ENCODE measurements at places on chromosomes 11 and 22.
A peak's percentile ranks its signal among the peaks of the same experiment; 100 is the strongest.

DNA sequence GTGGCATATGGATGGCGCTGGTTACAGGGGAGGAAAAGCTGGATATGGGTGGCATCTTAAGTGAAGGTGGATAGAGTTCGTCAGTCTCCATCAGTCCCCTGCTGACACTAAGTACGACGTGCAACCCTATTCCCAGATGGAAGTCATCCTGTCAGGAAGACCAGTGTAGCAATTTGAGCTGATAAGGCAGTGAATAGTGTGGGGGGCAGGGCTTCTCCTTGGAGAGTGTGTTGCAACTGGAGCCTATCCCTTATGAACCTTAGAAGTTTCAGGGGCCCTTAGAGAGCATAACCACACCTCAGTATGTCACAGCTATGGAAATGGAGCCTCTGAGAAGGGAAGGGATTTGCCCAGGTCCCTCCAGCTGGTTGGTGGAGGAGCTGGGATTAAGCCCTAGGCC is 36.1 kb upstream of the ANKK1 start:
- DNase-seq = no peak

GRCh38 chr11:78282821-78283220 is 94.1 kb downstream of the USP35 start:
- no peak for DNase-seq

DNA sequence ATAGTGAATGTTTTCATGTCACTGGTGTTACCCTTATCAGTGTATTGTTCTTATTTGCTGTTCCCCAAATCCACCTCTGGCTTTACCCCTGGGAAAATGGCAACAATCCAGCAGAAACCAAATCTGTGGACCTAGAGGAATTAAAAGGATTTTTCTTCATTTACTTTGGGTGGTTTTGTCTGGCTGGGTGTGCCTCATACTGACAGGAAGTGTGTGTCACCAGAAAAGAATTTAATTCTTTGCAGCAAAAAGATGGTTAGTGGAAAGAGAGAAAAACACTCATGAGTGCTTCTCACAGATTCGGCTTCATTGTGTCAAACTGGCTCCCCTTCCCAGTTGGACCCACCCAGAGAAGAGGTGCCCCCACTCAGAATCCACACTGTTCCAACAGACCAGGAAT is 38.9 kb downstream of the FZD4 start:
- DNase-seq = peak; percentile 64

DNA sequence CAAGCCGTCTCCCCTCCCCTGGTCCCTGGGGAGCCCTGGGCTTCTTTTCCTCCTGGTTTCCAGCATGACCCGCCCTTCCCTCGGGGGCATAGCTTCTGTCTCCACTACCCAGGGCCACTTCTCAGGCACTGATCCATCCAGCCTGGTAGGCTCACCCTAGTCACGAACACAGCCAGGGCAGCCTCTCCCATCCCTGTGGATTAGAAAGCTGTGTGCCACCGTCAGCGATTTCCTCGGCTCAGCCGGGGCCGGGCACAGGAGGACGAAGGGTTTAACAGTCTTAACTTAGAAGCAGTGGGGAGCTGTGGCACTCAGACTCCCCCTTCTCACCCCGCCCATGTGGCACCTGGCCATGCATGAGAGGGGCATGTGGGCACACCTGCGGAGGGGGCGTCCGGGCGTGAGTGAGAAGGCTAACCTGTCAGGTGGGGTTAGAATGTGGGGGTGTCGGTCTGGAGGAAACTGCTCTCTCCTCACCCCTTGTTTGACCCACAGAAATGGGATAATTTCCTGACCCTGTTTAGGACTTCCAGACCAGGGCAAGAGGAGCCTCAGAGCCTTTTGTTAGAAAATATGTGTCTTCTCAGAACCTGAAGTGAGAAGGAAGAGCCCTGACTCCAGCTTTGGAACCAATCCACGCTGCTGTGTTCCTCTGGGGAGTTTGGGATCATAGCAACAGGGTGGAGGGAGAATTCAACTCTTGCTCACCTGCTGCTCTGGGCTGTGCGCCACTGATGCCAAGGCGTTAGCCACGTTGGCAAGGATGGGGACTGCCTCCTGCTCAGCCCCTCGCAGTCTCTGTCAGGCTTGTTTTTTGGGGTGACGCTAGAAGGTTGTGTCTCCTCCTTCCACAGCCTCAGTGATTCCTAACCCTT is 14.6 kb downstream of the GLB1L2 start:
- DNase-seq = no peak

DNA sequence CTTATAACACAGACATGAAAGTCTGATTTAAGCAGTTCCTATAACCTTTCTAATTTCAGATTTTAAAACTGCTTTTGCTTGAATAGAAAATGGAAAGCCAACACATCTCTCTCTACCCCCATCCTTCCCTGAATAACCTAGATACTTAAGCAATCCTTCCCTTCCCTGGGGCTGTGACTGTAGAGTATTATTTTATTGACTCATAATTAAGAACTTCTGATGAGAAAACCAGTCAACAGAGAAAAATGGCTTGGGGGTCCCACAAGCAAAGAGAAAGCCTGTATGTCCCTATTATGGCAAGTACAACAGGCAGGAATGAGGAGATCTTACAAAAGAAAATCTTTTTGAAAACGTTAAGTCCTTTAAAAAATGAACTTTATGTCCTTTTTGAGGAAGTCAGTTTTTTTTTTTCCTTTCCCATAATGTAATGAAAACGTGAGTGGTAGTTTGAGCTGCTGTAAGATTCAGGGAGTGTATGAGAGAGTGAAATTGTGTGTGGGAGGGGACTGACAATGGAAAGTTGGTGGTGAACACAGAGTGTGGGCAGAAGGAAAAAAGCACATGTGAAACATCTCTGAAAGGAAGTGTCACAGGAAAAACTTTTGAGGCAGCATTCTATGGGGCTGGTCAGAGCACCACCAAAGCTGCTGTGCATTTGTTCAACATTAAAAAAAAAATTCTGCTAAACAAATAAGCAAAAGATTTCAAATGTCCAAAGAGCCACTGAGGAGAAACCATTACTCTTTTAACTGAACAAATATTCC is 154.6 kb downstream of the MAML2 start:
- no peak for DNase-seq

DNA sequence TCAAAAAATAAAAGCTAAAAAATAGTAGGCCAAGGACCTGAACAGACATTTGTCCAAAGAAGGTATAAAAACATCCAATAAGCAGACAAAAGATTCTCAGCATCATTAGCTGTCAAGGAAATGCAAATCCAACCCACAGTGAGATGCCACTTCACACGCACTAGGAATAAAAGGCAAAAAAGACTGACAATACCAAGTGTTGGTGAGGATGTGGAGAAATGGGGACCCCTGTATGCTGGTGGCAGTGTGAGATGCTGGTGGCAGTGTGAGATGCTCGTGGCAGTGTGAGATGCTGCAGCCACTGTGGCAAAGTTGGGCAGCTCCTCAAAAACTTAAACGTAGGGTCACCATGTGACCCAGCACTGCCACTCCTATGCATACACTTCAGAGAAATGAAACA is 38.0 kb downstream of the WNT7B start:
- DNase-seq = no peak

DNA sequence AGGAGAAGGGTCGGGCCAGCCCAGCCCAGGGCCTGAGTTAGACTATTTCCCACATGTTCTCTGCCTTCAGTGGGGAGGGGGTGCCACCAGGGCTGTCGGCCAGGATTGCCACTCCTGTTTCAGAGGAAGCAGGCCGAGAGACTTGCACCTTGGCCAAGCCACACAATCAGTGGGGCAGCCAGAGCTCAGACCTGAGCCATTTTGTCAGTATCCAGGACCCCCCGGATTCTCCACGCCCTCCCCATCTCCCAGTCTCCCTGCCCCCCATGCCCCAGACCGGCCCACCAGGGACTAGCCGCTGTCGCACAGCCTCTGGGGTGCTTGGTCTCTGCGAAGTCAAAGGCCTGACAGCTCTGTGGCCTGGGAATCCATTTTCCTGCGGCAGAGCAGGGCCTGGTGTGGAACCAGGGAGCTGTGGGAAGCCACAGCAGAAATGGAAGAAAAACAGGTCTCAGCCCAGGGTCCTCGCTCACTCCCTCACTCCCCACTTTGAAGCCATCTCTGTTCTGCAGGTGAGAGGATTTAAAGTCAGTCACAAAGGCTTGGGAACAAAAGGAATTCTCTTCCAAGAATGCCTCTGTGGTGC is 25.5 kb upstream of the MGAT3 start:
- no peak for DNase-seq

DNA sequence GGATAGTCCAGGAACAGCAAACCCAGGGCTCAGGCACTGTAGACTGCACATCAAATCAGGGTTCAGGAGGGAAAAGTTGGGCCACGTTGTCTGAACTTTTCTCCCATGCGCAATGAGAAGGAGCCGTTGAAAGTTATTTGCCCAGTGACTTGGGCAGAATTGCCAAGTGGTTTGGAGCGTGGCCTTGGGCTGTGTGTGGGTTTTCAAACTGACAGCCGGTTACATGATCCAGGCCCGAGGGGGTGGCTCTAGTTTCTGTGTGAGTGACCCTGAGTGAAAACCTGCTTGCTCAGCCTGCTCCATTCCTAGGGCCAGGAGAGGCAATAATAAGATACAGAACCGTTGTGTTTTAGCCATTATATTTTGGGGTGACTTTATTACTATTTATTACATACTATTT is 20.3 kb downstream of the MB start:
- no peak for DNase-seq

- DNase-seq = no peak
These were observed 1155.9 kb downstream of the TBC1D22A start for GRCh38 chr22:47918276-47918921.

DNA sequence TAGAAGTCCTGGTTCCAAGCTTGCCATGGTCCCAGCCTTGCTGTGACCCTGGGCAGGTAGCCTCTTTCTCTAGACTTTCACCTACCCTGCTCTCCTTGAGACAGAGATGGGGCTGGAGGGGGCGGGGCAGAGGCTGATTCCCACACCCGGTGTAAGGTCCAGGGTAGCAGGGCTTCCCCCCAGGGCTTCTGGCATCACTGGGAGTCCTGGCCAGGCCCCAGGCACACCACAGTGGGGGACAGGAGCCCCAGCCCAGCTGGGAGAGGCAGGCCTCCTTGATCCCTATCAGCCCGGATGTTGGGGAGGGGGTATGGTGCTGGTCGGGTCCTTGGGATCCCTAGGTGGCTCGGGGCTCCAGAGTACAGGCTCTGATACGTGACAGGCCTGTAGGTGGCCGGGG is 1.7 kb upstream of the NUDT8 start:
- no peak for DNase-seq

DNA sequence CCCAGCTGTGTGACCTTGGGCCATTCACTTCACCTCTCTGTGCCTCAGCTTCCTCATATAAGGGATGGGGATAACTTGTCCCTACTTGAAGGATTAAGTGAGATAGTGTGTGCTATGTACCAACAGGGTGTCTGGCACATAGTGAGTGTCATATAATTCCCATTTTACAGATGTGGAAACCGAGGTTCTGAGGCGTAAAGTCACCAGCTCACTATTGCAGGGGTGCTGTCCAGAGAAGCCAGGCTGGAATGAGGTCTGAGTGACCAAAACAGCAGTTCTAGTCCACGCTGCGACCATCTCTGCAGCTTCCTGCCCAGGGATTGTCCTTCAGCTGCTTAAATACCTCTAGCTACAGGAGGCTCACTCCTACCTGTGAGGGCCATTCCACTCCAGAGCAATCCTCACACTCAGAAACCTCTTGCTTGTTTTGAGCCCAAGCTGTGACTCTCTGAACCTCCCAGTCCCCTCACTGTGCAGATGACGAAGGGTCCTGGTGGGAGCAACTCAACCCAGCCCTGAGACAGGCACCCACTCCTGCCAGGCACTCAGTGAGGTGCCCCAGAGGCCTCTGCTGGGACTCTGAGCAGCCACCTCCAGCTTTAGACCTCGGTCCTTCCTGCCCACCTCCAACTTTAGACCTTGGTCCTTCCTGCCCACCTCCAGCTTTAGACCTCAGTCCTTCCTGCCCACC is 5.8 kb downstream of the MB start:
- no peak for DNase-seq

DNA sequence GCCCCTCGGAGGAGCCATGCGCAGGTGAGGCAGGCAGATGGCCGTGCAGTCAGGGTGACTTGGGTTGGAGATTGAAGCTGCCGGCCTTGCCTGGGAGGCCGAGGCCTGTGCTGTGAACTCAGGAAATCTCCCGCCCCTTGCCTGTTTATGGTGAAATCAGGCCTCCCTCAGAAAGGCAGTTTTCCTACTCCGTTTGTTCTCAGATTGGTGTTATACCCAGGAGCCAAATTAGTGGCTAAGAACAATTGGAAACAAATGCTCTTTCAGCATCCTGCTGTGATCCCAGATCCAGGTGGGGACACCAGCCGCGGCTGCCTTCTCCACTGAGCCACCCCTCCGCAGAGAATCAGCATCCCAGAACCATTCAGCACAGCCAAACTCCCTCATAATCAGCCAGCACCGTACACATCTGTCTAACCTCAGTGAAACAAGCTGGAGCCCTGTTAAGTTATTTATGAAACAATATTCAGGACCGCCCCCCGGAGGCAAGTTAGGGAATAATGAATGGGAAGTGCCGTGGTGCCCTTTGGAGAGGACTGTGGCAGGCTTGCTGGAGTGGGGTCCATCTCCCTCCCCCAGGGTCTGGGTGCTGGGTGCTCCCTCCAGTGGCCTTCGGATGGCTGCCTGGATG is 60.0 kb downstream of the PKNOX2 start:
- DNase-seq = no peak

DNA sequence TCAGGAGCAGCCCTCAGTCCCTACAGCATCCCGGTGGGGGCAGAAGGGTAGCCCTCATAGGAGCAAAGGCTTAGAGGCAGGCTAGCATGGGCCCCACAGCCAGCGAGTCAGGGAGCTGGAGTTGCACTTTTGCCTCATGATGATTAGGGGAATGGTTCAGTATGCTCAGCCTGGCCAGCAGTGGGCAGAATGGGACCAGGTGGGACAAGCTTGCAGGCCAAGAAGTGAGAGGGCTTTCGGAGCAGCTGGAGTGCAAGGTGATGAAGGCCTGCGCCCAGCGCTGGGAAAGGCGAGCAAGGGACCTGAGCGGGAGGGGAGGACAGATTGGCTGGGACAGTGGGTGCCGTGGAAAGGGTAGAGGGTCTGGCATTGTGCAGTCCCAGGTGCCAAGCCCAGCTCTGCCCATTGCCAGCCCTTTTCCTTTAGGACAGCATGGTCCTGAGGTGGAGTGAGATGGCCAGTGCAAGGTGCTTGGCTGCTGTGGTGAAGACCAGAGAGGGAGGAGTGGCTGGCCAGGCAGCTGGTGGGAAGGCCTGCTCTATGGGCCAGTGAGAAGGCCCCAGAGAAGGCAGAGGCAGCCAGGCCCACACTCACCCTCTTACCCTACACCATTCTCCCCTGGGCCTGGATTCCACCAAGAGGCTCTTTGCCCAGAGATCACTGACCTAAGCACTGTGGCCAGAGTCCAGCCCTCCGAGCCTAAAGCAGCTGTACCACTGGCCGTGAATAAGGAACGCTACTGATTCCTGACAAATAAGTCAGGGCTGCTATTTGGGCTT is 47.9 kb upstream of the SUSD2 start:
- DNase-seq = no peak

- DNase-seq = no peak
These were observed 139.0 kb downstream of the FCHSD2 start for GRCh38 chr11:73003088-73003487.

DNA sequence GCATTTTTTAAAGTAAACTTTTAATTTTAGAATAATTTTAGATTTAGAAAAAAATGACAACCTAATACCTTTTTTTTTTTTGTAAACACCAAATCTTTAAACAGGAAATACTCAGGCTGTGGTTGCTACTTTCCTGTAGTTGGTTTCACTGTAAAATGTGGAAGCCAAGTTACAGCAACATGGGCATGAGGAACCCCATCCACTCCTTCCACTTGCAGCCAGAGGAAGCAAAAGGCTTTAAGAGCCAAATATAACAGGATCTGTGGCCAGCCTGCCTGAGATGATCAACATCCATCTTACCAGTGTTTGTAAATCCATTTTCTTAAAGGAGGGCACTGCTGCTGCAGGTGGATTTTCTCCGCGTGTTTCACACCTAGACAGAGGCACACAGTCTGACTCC is 66.2 kb downstream of the TNRC6B start:
- no peak for DNase-seq

GRCh38 chr11:123382555-123383074 is 47.5 kb upstream of the GRAMD1B start:
- no peak for DNase-seq
